ENCODE measurements at places on chromosomes 7 and 10.

DNA sequence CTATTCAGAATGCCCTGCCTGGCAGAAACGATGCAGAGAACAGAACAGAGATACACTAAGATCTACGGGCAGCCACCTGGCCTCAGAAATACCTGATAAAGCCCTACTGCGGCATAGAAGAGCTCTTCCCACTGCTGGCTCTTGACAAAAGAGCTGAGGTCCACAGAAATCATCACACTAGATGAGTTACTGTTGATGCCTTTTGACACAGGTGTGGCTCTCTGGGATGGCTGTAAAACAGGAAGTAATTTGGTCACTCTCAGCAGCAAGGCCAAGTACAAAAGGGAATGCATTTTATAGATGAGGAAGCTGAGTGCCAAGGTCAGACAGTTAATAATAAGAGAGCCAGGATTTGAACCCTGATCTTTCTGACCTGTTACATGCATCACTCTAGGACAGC is 35.0 kb upstream of the ACSL5 start:
- DNase-seq: no peak

- DNase-seq: no peak
These were observed 42.9 kb upstream of the PSAP start for GRCh38 chr10:71893920-71894319.

GRCh38 chr7:105911961-105912575 is 35.7 kb upstream of the ATXN7L1 start:
- DNase-seq: no peak

GRCh38 chr7:150877536-150877935 is 25.2 kb downstream of the AOC1 start:
- DNase-seq: no peak

DNA sequence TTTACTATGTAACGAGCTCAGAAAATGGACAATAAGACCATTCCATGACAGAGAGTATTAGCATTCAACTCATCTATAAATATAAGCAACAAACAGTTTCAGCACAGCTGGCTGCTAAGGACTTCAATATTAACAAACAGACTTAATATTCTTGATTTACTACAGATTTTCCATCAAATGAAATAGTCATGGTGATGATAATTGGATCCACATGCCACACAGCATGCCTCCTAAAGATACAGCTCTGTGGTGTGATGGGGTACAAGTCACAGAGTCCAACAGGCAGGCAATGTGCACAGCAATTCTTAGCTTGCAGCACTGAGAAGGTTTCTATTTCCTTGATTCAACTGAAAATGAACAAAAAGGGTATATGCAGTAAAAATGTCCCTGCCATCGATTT is 54.0 kb downstream of the DOCK4 start:
- DNase-seq: no peak

DNA sequence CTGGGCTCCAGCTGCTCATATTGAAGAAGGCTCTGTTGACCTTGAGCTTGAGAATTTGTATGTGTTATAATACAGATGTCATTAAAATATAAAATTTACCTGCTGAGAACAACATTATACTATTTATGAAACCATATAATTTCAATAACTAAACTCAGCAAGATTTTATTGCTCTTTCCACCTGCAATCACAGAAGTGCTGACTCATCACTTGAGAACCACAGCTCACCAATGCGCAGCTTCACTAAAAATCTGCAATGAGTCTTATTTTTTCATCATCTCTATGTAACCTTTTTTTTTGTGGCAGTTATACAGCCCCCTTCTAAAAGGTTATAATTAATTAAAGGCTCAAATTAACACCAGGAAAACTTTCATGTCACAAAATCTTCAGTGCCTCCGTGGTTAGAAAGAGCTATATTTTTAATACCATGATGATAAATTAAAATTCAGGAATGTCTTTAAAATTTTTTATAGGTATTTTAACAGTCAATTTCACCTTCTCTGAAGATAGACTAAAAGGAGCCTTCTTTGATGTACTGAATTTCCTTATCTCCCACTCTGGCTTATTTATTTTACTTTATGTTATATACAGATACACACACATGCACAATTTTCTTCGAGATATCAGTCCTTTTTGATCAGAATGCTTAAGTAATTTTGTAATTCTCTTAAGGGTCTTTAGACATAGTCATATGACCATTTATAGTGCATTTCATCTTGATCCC is 102.7 kb downstream of the EVX1 start:
- no peak for DNase-seq

GRCh38 chr10:103382769-103383168 is 13.5 kb downstream of the ATP5MK start:
- no peak for DNase-seq

GRCh38 chr7:22173685-22174573 is 183.0 kb downstream of the RAPGEF5 start:
- no peak for DNase-seq

- DNase-seq: no peak
These were observed 126.0 kb upstream of the WNT16 start for GRCh38 chr7:121202834-121203233.

DNA sequence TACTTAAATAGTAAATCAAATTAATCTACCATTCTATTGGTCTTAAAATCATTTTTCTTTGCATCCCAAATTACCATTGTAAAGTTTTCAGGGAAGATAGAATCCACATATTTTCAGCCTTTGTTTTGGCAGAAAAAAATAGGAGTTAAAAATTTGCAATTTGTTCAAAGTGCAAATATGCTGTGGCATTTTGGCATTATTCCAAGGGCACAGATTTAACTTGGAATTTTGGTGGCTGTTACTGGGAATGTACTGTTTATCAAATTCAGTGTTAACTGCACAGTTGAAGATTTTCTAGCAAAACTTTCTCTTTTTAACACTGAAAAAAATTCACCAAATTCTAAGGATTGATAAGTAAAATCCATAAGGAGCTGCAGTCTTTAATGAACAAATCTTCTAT is 151.0 kb upstream of the HDAC9 start:
- no peak for DNase-seq

DNA sequence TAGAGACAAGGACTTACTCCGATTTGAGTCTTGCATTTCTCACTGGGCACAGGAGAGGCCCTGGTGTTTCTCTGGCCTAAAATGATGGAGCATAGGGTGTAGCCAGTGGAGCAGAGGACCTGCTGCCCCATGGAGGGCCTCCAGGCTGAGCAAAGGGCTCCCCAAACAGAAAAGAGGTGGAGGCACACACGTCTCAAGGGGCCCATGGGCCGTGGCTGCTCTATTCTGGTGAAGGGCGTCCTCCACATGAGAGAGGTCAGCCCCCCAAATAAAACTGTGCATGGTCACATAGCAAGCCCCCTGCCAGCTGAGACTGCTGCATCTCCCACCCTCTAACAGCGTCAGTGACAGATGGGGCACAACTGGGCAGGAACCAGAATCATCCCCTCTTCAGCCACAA is 41.4 kb downstream of the MYO1G start:
- no peak for DNase-seq

GRCh38 chr7:15594461-15594860 is 32.6 kb upstream of the AGMO start:
- no peak for DNase-seq

DNA sequence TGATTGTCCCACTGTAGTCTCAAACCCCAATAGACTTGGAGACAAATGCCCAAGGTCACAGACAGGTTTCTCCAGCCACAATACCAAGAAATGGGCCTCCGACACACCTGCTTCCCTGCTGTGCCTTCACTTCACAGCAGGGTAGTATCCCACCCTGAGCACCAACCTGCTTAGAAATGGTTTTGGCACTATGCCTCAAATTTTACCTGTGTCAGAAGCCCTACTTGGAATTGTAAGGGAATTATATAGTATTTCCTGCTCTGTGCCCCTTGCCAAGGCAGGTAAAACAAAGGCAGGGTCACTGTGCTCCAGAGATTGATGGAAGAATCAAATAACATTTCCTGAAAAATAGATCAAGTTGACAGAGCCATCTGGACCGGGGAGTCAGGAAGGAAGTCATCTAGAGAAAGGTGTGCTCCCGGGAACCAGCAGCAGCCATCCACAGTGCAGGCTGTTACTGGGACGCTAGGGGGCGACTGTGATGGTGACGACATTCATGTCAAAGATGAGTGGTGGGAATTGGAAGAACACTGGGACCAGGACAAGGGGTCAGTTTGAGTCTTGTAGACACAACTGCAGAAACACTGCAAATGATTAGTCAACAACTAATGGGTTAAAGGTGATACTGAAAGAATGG is 117.8 kb upstream of the AKR1E2 start:
- no peak for DNase-seq

DNA sequence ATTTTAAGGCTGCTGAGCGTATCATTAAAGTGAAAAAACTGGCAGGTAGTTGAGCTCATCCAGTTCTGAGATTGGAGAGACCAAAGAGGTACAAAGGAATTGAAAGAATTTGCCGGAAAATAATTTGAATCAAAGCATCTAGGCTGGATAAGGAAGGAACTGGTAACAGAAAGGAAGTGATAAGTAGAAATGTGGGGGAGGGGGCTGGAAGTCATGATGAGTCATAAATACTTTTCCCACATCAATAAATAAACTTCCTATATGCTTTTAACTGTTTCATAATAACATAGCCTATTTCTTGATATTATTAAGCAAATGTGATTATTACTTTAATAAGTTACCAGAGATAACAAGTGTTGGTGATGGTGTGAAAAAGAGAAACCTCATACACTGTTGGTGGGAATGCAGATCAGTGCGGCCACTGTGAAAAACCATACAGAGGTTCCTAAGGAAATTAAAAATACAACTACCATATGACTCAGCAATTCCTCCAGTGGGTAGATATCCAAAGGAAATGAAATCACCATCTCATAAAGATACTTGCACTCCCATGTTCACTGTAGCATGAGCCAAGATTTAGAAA is 27.0 kb downstream of the ZNF438 start:
- DNase-seq: no peak

DNA sequence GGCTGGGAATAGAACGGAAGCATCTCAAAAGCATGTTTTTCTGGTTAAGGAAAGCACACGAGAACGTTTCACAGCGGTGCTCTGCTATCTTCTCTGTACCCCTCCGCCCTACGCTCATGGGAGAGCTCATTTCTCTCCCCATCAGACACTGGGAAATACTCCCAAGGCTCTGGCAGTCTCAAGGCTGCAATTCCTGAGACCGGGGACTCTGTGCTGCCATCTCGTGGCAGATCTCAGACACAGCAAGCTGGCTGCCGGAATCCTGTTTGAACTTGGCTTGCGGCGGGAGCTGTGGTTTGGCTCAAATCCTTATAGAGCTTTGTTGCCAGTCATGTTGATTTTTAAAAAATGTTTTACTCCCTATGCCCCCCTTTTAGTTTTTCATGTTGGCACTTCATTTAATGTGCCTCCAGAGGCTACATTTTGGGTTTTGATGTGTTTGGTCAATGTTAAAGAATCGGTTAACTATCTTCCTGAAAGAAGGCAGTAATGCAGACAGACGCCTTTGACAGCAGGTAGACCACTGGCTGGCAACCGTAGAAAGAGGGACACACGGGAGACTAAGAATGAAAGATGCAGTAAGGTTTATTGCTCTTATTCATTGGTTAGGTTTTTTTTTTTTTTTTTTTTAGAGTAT is 27.6 kb downstream of the BMPER start:
- DNase-seq: peak; percentile 15

DNA sequence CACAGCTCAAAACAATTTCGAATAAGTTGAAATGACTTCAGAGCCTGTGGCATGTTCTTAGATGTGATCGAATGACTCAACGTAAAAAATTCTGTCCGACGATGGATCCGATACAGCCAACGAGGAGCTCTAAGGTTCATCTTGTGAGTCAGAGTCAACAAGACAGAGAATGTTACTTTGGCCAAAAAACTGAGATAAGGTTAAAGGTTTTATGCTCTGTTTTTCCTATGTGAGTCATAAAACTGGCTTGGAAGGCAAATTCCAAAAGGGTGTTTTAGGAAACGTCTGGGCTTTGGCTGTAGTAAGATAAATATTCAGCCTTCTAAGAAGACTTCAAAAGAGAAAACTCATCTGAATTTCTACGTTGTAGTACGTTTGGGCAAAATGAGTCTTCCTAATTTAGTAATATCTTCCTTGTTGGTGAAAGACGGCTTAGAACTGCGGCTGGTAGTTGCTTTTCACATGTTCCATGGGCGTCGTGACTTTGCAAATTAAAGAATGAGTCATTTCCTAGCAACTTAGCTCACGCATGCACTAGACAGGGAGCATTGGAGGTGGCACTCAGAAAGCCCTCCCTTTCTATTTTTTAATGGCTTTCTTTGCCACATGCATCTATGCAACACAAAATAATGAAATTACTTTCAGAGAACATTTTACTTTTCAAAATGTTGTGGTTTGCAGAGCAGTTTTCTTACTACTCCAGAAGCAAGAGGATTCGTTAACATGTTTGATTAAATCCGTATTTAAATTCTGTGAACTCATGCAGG is 28.2 kb downstream of the PFKP start:
- no peak for DNase-seq

- no peak for DNase-seq
These were observed 902.9 kb upstream of the LRRN3 start for GRCh38 chr7:110187877-110188554.

DNA sequence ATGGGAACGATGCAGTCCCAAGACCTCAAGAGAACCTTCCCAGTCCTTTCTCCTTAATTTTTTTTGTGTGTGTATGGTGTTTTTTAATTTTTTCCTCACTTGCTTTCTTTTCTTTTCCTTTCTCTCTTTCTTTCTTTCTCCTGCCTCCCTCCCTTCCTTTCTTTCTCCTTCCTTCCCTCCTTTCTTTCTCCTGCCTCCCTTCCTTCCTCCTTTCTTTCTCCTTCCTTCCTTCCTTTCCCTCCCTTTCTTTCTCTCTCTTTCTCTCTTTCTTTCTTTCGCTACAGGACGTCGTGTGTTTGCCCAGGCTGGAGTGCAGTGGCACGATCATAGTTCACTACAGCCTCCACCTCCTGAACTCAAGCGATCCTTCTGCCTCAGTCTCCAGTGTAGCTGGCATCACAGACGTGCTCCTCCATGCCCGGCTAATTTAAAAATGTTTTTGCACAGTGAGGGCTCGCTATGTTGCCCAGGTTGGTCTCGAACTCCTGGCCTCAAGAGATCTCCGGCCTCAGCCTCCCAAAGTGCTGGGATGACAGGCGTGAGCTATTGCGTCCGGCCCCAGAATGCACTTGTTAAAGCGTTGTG is 709 bp upstream of the NIPSNAP2 start:
- DNase-seq: no peak

DNA sequence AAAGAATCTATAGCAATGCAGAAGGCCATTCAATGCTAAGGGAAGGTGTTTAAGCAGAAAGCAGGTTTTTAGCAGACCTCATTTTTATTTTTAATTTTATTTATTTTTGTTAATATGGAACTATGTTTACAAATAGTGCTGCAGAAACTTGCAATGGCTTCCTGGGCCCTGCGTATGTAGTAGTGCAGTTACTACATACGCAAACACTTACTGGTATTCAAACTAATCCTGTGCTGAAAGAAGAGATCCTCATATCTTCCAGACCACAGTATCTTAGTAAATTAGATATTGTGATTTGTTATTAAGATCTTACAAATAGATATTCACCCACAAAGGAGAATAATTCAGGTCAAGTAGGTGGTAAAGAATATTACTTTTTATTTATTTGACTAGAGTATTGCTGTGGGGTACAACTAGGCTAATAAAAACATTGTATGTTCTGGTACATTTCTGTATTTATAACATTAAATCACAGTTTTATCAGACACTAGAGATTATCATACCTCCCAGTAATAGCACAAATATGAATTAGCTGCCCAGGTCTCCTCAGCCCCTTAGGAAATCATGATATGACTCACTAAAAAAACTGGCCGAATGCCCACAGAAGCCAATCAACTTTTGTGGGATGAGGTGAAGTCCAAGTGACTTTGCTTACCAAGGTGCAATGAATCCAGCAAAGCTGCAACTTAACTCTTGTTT is 57.6 kb downstream of the RNLS start:
- no peak for DNase-seq

GRCh38 chr7:135831455-135832195 is 83.0 kb upstream of the FAM180A start:
- DNase-seq: no peak
